Right renal cortex interstitium (tissue), 3 donors: ENCODE measurements at places on chromosomes 7 and 10.

DNA sequence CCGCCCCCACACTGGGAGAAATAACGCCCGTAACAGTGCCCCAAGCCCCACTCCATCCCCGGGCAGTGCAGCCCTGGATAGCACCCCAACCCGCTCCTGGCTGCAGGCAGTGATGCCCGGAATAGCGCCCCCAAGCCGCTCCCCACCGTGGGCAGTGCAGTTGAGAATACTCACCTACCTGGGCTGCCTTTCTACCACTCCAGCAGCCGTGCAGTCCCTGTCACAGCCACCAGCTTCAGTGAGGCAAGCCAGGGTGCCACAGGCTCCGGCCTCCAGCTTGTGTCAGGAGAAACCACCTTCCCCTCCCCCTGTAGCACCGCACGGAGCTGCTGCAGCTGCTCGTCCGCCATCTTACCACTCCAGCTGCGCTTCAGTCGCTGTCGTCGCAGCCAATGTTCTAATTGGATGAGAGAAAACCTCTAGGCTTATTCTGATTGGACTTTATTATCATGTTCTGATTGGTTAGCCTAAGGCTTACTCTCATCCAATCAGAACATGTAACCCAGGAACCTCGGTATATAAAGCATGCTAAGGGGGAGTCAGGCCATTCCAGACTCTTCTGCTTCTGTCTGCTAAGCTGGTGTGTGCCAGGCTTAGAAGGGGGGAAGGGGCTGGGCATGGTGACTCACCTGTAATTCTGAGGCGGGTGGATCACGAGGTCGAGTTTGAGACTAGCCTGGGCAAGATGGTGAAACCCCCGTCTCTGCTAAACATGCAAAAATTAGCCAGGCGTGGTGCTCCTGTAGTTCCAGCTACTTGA lies 53.2 kb upstream of the ZNF33B start:
- DNase-seq: no peak

DNA sequence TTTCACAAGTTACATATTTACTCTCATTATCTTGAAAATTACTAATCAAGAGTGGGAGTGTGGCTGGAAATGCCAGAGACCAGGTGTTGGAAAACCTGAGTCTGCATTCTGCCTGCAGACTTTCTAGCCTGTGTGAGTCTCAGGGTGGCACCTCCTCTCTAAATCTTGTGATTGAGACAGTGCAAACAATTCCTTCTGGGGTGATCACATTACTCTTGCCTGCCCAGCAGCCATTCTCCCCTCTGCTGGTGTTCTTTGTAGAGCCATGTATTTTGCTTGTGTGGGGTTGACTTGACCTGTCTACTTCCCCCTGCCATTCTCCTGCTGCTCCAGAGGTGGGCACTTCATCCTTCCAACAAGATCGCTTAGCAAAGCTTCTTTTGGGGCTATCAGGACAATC lies 101.1 kb downstream of the RAPGEF5 start:
- DNase-seq: no peak

DNA sequence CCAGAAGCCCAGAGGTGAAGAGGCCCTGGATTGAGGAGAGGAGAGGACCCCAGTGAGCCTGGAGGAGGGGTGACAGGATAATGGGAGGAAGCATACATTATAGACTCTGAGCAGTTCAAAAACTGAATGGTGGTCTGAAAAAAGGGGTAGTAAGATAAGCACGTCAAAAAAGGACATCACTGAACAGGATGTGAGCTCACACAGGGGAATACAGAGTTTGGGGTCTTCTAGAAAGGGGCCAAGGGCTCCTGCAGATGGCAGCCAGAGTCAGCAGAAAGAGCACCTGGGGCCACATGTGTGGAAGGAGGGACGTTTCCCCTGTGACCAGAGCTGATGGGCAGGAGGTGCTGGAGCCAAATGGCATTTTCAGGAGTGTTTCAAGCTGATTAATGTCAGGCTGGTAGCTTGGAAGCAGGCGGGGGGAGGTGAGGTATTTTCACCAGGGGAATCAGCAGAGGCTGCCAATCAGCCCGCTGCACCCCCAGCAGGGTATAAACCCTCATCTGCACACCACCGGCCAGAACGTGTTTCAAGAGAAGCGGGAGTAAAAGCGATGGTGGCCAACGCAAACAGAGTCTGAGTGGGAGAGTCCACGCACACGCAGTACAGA lies 85.8 kb downstream of the TNS3 start:
- no peak for DNase-seq

DNA sequence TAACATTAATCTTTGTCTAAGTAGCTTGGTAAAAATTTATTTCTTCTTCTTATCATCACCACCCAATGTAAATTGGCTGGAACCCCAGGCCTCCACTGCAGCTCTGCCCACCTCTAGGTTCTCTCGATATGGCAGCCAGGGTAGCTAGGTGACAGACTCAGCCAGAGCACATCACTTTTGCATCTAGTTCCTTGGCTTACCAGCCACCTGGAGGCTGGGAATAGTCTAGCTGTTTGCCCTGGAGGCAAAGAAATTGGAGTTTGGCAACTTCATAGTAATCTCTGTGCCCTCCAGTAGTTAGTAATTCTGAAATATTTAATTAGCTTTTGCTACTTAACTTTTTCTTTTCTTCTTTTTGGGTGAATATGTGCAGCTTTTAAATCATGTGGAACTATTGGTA lies 9.4 kb downstream of the IFRD1 start:
- no peak for DNase-seq

DNA sequence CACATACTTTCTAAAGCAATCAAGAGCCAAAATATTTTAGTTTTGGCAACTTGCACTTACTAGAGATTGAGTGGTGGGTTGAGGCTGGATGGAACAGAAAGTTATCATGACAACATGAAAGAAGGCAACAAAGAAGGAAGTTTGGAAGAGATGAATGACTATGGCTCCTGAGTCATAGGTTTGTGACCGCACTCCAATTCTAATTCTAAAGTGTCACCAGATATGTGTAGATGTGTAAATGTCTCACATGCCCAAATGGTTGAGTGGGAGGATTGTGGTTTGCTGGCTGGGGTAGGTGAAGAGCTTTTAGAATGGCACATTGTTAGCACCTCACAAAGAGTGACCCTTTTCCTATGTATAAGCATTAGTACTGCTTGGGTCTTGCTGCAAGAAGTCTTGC lies 20.2 kb downstream of the TAS2R16 start:
- DNase-seq: no peak
